Left ventricle myocardium inferior (tissue), 1 donor: ENCODE measurements at places on chromosomes 7 and 10.

DNA sequence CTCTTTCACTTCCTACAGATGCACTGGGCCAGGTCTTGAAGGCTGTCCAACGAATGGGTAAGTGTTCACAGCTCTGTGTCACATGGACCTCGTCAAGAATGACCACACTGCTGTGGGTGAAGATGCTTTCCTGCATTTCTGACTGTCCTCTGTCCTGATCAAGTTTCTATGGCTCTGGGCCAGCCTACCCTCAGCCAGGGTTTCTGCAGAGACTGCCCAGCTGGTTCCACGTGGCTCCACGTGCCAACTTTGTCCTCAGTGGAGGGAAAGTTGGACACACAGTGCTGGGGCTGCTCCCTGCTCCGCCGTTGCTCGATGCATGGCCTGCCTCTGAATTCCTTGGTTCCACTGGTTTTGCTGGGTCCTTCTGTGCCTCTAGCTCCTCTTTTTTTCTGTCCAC lies 152.3 kb downstream of the EGFR start:
- DNase-seq, result no peak

GRCh38 chr10:66629996-66630395 lies 295.8 kb upstream of the LRRTM3 start:
- DNase-seq, result no peak

DNA sequence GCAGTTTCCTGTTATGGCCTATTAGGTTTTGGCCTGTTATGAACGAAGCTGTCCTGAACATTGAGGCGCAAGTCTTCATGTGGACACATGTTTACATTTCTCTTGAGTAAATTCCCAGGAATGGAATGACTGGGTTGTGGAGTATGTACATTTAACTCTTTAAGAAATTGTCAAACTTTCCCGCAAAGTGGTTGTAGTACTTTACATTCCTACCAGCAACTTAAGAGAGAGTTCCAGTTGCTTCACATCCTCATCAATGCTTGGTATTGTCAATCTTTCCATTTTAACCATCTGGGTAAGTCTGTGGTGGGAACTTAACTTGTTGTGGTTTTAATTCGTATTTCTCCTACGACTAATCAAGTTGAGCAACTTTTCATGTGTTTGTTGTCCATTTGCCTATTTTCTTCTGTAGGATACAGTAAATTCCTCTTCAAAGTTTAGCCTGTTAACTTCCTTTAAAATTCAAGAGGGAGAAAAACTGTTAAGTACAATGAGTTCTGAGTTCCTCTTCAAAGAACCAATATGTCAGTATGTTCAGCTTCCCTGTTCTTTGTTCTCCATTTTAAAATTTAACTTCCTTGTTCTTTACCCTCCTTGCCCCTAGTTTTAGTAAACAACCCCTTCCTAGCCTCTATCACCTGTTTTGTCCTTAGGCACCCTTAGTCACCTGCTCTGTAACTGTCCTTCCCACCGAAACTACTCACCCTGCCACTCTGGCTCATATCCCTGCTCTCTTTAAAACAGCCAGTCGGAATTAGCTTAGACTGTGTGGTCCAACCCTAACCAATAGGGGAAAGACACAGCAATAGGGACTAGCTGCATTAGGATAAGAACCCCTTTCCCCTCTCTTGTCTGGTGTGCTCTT lies 74.0 kb downstream of the FAM241B start:
- no peak for DNase-seq

DNA sequence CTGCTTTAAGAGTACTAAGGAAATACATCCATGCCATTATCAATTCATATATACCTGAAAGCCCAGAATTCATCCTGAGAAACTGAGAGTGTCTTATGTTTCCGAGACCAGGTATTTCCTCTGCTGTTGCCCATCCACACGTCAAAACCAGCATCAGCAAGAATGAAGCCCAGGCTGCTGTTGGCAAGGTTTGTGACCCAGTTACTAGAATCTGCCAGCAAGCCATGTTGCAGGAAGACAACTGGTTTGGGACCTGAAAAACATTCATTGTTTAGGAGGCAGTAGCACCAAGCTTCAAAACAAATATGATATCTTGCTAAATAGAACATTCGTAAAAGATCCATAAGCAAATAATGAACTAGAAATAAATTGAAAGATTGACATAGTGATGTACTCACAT lies 21.0 kb upstream of the CH25H start:
- no peak for DNase-seq

DNA sequence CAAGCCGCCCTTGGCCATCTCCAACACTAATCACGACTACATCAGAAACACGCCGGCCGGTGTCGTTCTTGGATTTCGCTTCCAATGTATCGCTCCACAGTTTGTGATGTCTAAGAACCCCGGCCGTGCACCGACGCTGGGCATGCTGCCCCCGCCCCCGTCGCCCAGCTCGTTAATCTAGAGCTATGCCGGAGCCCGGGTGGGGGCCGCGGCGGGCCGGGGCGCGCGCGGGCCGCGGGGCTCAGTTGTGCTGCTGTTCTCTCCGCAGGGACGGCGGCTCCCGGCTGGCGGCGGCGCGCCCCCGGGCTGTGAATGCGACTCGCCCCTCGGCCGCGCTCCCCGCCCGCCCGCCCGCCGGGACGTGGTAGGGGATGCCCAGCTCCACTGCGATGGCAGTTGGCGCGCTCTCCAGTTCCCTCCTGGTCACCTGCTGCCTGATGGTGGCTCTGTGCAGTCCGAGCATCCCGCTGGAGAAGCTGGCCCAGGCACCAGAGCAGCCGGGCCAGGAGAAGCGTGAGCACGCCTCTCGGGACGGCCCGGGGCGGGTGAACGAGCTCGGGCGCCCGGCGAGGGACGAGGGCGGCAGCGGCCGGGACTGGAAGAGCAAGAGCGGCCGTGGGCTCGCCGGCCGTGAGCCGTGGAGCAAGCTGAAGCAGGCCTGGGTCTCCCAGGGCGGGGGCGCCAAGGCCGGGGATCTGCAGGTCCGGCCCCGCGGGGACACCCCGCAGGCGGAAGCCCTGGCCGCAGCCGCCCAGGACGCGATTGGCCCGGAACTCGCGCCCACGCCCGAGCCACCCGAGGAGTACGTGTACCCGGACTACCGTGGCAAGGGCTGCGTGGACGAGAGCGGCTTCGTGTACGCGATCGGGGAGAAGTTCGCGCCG lies 1.9 kb downstream of the VWC2 start:
- DNase-seq, result no peak

DNA sequence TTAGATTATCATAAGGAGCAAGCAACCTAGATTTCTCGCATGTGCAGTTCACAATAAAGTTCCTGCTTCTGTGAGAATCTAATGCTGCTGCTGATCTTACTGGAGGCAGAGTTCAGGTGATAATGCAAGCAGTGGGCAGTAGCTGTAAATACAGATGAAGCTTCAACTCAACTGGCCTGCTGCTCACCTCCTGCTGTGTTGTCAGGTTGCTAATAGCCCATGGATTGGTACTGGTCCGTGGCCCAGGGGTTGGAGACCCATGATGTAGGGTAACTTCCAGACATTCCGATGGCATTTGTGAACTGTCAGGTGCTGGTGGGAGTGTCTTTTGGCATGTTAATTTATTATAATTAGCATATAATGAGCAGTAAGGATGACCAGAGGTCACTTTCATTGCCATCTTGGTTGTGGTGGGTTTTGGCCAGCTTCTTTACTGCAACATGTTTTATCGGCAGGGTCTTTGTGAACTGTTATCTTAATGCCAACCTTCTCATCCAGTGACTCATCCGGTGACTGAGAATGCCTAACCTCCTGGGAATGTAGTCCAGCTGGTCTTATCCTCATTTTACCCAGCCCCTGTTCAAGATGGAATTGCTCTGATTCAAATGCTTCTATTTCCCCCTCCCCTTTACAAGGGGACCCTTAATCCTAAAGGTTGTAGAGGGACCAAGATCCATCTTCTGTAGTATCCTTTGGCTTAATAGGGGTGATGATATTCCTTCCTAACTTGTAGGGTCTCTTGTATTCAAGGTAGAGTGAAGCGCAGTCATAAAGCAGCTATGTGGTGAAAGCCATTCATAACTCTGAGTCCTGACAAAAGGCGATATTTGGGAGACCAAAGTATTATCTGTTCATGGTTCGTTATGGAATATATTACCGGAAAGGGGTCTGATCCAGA lies 165.8 kb downstream of the CCSER2 start:
- no peak for DNase-seq
